Peyer's patch (tissue), 4 donors: ENCODE measurements at places on chromosomes 5 and 9.
A peak's percentile ranks its signal among the peaks of the same experiment; 100 is the strongest.

- no peak overlapping the region for H3K4me3 ChIP-seq
- H3K27me3 ChIP-seq, result no peaks in the 10 kb centered on the region
- H3K4me1 ChIP-seq, result no peaks in the 10 kb centered on the region
- no peak overlapping the region for H3K27ac ChIP-seq
- DNase-seq, result no peak
These were observed 18.3 kb upstream of the OSMR start for GRCh38 chr5:38827525-38827924.

- H3K36me3 ChIP-seq, result no peaks in the 10 kb centered on the region
- no peak overlapping the region for H3K4me3 ChIP-seq
- H3K4me1 ChIP-seq, result peaks cover 19% of the 10 kb centered on the region
- H3K27me3 ChIP-seq, result no peaks in the 10 kb centered on the region
- DNase-seq, result no peak
- no peak overlapping the region for H3K27ac ChIP-seq
These were observed 14.9 kb downstream of the COL5A1 start for GRCh38 chr9:134656334-134657006.

GRCh38 chr5:54874337-54875021 lies 110.9 kb downstream of the ESM1 start:
- H3K4me1 ChIP-seq, result no peaks in the 10 kb centered on the region
- no peak for DNase-seq
- H3K27me3 ChIP-seq, result no peaks in the 10 kb centered on the region
- no peak overlapping the region for H3K4me3 ChIP-seq

- H3K4me3 ChIP-seq, result no peak overlapping the region
- no peak for DNase-seq
- no peak overlapping the region for H3K27ac ChIP-seq
- H3K4me1 ChIP-seq, result no peaks in the 10 kb centered on the region
- no peaks in the 10 kb centered on the region for H3K27me3 ChIP-seq
- peaks cover 80% of the 10 kb centered on the region for H3K36me3 ChIP-seq
These were observed 25.0 kb downstream of the ARPC5L start for GRCh38 chr9:124886866-124887492.

DNA sequence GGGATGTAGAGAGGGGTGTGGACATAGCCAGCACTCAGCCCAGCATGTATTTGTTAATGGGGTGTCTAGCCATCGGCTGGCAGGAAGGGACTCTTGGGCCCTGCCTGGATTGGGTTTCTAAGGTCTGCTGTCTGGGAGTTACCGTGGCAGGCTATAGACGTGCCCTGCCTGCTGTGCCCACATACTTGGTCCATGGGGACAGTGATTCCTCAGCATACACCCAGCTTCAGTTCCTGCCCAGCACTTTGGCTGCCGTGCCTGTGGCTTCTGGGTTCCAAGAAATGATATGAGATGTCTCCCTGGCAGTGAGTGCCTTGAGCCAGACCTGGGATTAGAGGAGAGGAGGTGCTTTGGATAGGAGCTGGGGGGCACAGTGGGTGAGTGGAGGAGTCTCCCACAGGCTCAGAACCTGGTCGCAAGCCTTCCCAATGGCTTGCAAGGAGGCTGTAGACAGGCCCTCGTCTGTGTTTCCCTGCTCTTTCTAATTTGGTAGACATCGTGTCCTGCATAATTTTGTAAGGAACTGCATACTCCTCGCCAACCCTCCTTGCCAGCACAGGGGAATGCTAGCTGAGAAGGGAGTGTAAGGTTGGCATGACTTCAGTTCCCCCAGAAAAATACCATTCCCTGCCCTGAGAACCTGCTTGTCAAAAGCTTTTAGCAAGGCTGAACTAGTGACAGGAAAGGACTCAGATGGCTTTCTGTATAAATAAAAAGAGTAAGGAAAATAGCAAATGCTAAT lies 287.9 kb downstream of the ZSWIM6 start:
- no peaks in the 10 kb centered on the region for H3K36me3 ChIP-seq
- no peak overlapping the region for H3K27ac ChIP-seq
- no peak overlapping the region for H3K4me3 ChIP-seq
- no peak for DNase-seq

GRCh38 chr9:123914517-123915196 lies 15.3 kb downstream of the DENND1A start:
- no peak for DNase-seq
- no peaks in the 10 kb centered on the region for H3K4me1 ChIP-seq
- no peak overlapping the region for H3K27ac ChIP-seq

DNA sequence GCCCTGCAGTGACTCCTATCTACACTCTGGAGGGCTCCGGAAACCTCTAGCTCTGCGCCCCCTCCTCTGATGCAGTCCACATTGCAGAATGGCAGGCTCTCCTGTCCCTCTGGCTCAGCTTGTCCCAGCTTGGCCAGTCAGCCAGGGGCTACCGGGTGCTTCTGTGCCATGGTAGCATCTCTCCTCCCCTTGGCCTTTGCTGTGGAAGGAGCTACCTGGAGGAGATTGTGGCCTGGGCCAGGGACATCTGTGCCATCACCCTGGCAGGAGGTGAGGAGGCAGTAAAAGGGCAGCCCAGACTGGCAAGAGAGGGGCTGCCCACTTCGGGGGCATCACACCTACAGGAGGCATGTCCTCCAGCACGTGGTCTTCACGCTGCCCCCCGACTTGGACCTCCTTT lies 38.1 kb upstream of the FCN1 start:
- DNase-seq, result peak; percentile 40
- no peaks in the 10 kb centered on the region for H3K27me3 ChIP-seq
- no peak overlapping the region for H3K4me3 ChIP-seq
- H3K36me3 ChIP-seq, result no peaks in the 10 kb centered on the region
- no peaks in the 10 kb centered on the region for H3K4me1 ChIP-seq

DNA sequence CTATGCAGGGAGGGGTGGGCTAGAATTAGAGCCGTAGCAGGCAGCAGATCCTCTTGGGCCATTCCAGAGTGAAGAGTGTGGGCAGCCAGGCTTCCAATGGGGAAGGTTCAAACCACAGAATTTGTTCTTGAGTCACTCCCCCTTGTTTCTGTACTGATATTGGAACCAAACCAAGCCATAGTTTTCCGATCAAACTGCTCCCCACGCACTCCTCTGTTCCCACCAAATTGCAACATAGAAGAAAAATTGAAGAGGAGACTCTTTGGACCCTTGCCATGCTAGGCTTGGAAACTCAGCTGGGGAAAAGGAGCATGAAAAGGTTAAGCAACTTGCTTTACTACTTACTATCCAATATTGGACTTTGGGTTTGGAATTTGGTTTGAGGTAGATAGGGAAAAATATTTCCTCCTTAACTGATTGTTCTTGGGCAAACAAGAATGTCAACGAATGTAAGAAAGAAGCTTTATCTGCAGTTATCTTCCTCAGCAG lies 165.8 kb upstream of the NR3C1 start:
- no peaks in the 10 kb centered on the region for H3K27me3 ChIP-seq
- no peak for DNase-seq

- no peaks in the 10 kb centered on the region for H3K4me1 ChIP-seq
- no peak for DNase-seq
- no peaks in the 10 kb centered on the region for H3K27me3 ChIP-seq
- H3K36me3 ChIP-seq, result no peaks in the 10 kb centered on the region
These were observed 233.9 kb upstream of the RPS23 start for GRCh38 chr5:82512025-82512424.

GRCh38 chr9:69122082-69122548 lies 52.0 kb upstream of the TJP2 start:
- peak overlapping the region; percentile 81 for H3K27ac ChIP-seq
- no peaks in the 10 kb centered on the region for H3K36me3 ChIP-seq
- no peaks in the 10 kb centered on the region for H3K27me3 ChIP-seq
- peaks cover 3% of the 10 kb centered on the region for H3K4me1 ChIP-seq
- peak; percentile 79 for DNase-seq

- H3K36me3 ChIP-seq, result no peaks in the 10 kb centered on the region
- peaks cover 3% of the 10 kb centered on the region for H3K4me1 ChIP-seq
These were observed 6.1 kb downstream of the TBC1D13 start for GRCh38 chr9:128792978-128793686.

- no peaks in the 10 kb centered on the region for H3K27me3 ChIP-seq
- no peak overlapping the region for H3K4me3 ChIP-seq
These were observed 155.6 kb upstream of the ZNF618 start for GRCh38 chr9:113720495-113720894.

DNA sequence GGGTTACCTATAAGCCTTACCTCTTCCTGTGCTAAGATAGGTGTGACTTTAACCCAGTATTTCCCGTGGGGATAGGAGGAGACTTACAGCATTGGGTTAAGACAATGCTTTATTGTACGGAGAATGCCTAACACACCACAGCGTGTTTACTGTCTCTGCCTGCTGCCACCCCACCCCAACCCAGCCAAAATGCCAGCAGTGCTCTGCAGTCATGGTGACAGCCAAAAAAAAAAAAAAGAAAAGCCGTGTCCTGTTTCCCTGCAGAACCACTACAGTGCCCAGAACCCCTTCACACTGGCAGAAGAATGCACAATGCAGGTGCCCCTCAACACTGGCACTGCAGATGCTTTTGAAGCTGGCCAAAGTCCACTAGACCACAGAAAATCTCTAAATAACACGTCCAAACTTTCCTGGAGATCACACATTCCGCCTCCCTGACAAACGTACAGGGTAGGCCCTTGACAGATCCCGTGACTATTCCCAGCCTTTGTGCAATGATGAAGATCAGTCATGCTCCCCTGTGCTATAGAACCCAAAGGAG lies 102.2 kb downstream of the SERINC5 start:
- DNase-seq, result no peak
- no peaks in the 10 kb centered on the region for H3K4me1 ChIP-seq
- H3K4me3 ChIP-seq, result no peak overlapping the region

DNA sequence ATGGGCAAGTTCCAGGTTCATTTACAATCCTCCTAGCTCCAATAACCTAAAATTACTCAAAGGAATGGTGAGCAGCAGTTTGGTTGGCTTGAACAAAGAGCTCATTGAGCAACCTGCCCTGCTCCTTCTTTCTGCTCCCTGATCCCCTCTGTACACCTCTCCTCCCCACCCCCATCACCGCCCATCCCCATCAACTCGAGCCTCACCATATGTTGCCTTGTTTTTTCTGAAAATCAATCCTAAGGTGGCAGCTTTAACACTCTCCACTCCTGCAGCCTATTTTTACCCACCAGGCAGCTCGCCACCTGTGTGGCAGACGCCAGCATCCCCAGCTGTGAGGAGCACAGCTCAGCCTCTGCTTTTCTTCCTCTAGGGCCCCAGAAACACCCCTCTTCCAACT lies 533.4 kb upstream of the BRINP1 start:
- H3K27ac ChIP-seq, result no peak overlapping the region
- no peaks in the 10 kb centered on the region for H3K4me1 ChIP-seq
- H3K27me3 ChIP-seq, result no peaks in the 10 kb centered on the region
- H3K36me3 ChIP-seq, result no peaks in the 10 kb centered on the region
- no peak overlapping the region for H3K4me3 ChIP-seq

DNA sequence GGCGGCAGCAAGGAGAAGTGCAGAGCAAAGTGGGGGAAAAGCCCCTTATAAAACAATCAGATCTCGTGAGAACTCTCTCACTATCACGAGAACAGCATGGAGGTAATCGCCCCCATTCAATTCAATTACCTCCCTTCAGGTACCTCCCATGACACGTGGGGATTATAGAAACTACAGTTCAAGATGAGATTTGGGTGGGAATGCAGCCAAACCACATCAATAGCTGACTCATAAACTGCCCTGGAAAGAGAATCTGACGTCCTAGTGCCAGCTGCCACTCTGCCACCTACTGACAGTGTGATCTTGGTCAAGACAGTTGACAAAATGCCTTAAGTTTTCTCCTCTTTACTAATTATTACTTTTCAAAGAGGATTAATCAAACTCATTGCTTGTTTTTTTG lies 128.3 kb downstream of the GPBP1 start:
- no peaks in the 10 kb centered on the region for H3K4me1 ChIP-seq
- H3K36me3 ChIP-seq, result no peaks in the 10 kb centered on the region
- H3K27me3 ChIP-seq, result no peaks in the 10 kb centered on the region

- no peaks in the 10 kb centered on the region for H3K36me3 ChIP-seq
- H3K4me3 ChIP-seq, result no peak overlapping the region
- H3K4me1 ChIP-seq, result peaks cover under 1% of the 10 kb centered on the region
- no peak overlapping the region for H3K27ac ChIP-seq
- H3K27me3 ChIP-seq, result no peaks in the 10 kb centered on the region
These were observed 37.9 kb downstream of the TNFAIP8 start for GRCh38 chr5:119393746-119394145.

DNA sequence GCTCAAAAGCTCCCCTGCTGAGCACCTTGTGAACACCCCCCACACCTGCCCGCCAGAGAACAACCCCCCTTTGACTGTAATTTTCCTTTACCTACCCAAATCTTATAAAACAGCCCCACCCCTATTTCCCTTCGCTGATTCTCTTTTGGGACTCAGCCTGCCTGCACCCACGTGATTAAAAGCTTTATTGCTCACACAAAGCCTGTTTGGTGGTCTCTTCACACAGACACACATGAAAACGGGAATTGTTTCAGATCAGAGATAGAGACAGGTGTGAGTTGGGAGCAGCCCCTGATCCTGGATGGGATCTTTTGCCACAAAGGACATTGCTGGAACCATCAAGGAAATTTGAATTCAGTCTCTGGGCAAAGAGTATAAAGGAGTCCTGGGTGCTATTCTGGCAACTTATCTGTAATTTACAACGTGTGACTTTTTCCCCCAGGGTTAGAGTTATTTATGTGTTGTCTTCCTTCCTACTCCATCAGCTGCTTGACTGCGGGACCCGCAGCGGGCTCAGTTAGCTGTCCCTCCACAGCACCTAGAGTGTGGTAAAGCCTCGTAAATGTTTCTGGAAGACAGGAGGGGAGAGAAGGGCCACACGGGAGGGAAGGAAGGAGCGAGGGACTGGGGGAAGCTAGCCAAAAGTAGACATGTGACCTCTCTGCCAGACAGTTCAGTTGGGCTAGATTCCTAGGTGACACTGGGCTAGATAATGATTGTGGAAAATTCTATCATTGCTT lies 437.0 kb downstream of the ZNF608 start:
- no peak overlapping the region for H3K27ac ChIP-seq
- H3K27me3 ChIP-seq, result no peaks in the 10 kb centered on the region
- DNase-seq, result no peak
- H3K36me3 ChIP-seq, result no peaks in the 10 kb centered on the region
- H3K4me1 ChIP-seq, result no peaks in the 10 kb centered on the region

GRCh38 chr5:94469894-94470329 lies 148.5 kb downstream of the KIAA0825 start:
- H3K27ac ChIP-seq, result no peak overlapping the region
- H3K27me3 ChIP-seq, result no peaks in the 10 kb centered on the region
- H3K36me3 ChIP-seq, result peaks cover 3% of the 10 kb centered on the region

GRCh38 chr5:159899067-159900049 lies 16.9 kb upstream of the ADRA1B start:
- H3K4me3 ChIP-seq, result no peak overlapping the region
- no peaks in the 10 kb centered on the region for H3K36me3 ChIP-seq
- H3K4me1 ChIP-seq, result no peaks in the 10 kb centered on the region
- no peaks in the 10 kb centered on the region for H3K27me3 ChIP-seq
- DNase-seq, result no peak

DNA sequence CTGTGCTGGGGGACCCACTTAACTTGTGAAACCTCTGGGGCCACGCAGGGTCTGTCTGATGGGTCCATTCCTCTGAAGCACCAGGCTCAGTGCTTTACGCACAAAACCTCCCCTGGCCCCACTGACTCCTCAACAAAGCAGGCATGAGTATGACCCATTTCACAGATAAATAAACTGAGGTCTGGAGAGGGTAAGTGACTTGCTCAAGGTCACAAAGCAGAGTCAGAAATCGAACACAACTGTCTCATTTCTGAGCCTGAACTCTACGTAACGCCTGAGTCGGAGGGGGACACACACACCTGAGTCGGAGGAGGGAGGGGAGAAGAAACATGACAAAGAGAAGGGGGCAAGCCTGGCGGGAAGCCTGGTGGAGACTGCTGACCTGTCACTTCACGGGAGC lies 48.0 kb upstream of the RAPGEF1 start:
- H3K36me3 ChIP-seq, result no peaks in the 10 kb centered on the region
- no peaks in the 10 kb centered on the region for H3K27me3 ChIP-seq
- no peak overlapping the region for H3K27ac ChIP-seq
- no peaks in the 10 kb centered on the region for H3K4me1 ChIP-seq
- no peak overlapping the region for H3K4me3 ChIP-seq
- no peak for DNase-seq
